ENCODE measurements at places on chromosomes 16 and 17. TPM values are rescaled to one million over a fixed set of nuclear protein-coding genes. Genes with fewer than 3 reads are reported as not detected.

The CKLF gene
- total RNA-seq: 27.8 TPM

The C17orf50 gene
- total RNA-seq: not detected

The ITPRIPL2 gene
- total RNA-seq: 2.7 TPM

The IGSF6 gene
- total RNA-seq: 0.98 TPM

The C1QTNF8 gene
- under 0.01 TPM for total RNA-seq

The NSMCE1 gene
- total RNA-seq: 24.8 TPM
